ENCODE measurements at places on chromosomes 6 and 20.

GRCh38 chr6:144990784-144991183, 705.6 kb downstream of the UTRN start:
- DNase-seq: no peak

DNA sequence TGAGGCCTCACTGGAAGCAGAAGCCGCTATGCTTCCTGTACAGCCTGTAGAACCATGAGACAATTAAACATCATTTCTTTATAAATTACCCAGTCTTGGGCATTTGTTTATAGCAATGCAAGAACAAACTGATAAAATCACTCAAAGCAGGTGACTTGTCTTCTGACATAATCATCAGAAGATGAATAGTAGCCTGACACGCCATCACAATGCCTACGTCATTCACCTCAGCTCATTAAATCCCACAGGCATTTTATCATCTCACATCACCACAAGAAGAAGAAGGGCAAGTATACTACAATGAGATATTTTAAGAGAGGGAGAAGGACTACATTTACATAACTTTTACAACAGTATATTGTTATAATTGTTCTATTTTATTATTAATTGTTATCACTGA, 3.1 kb upstream of the CAP2 start:
- no peak for DNase-seq

DNA sequence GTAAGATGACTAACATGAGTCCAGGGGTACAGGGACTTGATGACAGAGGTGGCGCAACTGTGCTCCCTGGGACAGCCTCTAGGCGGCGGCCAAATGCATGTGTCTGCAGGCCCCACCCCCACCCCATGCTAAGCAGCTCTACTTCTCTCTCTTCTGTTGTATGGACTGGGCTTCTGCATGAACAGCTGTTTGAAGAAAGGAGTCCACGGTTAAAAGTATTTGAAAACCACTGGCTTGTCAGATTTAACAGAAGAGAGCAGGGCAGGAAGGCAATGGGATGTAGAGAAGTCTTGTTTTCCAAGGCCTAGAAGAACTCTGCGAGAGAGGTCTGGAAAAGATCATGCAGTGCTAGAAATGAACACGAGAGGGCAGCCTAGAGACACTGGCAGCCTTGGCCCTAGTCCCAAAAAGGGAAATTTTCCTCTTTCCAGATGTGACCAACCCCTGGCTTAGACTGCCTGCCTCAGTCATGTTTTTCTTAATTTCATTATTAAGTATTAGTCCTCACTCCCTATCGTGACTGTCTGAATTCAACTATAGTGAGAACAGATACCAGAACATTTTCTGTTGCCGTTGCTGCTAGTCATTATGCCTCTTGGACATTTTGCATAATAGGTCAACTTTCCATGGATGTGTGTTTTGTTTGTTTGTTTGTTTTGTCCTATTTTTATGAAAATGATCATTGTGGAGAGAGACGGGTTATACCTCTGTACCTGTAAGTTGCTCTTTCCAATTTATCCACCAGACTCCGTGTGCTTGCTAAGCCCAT, 265.0 kb downstream of the ADGRG6 start:
- DNase-seq: peak; percentile 56

DNA sequence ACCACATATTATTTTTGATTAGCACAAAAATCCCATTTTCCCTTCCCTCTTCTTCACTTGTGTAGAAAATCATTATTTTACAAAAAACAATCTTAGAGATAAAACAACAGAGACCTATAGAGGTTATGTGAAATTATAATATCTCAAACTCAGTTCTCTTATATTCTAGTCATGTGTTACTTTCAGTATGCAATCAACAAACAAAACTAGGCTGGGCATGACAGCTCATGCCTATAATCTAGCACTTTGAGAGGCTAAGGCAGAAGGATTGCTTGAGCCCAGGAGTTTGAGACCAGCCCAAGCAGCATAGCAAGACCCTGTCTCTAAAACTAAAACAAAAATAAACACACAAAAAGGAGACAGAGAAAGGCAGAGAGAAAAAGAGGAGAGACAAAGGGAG, 211.4 kb upstream of the SGK1 start:
- DNase-seq: no peak

- DNase-seq: no peak
These were observed 471.8 kb downstream of the COL12A1 start for GRCh38 chr6:74733830-74734620.

- DNase-seq: no peak
These were observed 4.0 kb downstream of the ZBTB2 start for GRCh38 chr6:151387175-151387970.

- DNase-seq: no peak
These were observed 3.6 kb downstream of the ADISSP start for GRCh38 chr20:3763671-3764601.

DNA sequence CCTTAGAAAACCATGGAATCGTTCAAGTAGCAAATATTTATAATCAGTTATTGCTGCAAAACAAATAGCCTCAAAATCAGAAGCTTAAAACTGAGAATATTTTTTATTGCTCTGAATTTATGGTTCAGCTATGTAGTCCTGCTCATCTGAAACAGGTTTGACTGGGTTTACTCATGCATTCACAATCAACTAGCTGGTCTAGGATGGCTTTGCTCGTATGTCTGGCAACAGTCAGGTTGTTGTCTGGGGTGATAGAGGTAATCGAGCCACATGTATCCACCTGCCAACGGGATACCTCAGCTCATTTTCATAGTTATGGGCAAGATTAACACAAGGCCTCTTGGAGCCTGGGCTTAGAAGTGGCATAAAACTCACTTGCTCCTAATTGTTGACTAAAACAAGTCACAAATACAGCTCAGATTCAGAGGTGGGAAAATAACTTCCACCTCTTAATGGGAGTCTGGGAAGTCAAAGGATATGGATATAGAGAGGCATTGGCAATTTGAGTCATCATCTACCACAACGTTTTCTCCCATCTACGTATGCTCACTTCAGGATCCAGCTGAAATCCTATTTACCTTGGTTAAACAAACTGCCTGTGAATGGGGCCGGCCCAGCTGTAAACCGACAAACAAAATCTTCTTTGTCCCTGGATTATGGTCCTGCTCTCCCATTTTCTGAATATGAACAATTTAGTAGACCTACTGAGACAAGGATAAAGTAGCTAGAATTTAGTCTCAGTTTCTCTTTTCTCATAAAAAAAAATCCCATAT, 54.5 kb upstream of the TENT5A start:
- DNase-seq: no peak

GRCh38 chr6:46015119-46015968, at the start of gene CLIC5:
TSS of gene CLIC5 (minus strand) at chr6:46015860. CDS start at chr6:46015542, 318 bp downstream.
- peak; percentile 26 for DNase-seq

GRCh38 chr6:21804941-21805610, 211.5 kb downstream of the SOX4 start:
- no peak for DNase-seq

DNA sequence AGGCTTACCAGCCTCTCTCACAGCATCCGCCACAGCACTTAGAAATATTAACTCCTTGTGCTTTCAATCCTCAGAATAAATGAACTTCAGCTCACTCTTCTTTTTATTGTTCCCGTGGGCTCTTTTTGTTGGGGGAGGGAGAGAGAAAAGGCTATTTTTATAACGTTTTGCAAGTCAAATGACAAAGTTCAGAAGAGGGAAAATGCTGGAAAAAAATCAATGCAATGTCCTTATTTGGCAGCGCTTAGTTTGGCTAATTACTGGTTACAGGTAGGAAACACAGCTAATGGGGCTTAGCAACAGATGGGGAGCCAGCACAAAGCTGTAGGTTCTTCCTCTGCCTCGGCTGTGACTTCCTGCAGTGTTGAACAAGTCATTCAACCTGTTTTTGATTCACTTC, 1067.0 kb upstream of the MAP3K7 start:
- DNase-seq: no peak

All from CD4-positive, alpha-beta T cell treated with Interleukin-2 at 100 ng/mL for 4 hours (primary cell).